ENCODE measurements at places on chromosomes 5 and 9. TPM values are rescaled to one million over a fixed set of nuclear protein-coding genes. Genes with fewer than 3 reads are reported as not detected.

GRCh38 chr9:9173264-9173663 lies 1373.7 kb upstream of the DMAC1 start:
- H3K27me3 ChIP-seq: no peaks in the 10 kb centered on the region
- no peak for DNase-seq
- H3K4me3 ChIP-seq: no peak overlapping the region
- H3K27ac ChIP-seq: no peak overlapping the region
- H3K36me3 ChIP-seq: no peaks in the 10 kb centered on the region

DNA sequence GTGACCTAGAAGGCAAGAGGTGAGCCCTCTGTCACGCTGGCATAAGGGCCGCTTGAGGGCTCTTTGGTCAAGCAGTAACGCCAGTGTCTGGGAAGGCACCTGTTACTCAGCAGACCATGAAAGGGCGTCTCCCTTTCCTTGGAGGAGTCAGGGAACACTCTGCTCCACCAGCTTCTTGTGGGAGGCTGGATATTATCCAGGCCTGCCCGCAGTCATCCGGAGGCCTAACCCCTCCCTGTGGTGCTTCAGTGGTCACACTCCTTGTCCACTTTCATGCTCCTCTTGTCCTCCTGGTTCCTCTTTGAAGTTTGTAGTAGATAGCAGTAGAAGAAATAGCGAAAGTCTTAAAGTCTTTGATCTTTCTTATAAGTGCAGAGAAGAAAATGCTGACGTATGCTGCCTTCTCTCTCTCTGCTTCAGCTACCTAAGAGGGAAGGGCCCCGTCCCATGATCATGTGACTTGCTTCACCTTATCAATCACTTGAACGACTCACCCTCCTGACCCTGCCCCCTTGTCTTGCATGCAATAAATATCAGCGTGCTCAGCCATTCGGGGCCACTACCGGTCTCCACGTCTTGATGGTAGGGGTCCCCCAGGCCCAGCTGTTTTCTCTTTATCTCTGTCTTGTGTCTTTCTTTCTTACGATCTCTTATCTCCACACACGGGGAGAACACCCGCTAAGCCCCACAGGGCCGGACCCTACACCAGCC lies 16.7 kb upstream of the SCGB3A1 start:
- no peaks in the 10 kb centered on the region for H3K27me3 ChIP-seq
- no peak for DNase-seq
- H3K4me1 ChIP-seq: no peaks in the 10 kb centered on the region
- no peak overlapping the region for H3K27ac ChIP-seq

DNA sequence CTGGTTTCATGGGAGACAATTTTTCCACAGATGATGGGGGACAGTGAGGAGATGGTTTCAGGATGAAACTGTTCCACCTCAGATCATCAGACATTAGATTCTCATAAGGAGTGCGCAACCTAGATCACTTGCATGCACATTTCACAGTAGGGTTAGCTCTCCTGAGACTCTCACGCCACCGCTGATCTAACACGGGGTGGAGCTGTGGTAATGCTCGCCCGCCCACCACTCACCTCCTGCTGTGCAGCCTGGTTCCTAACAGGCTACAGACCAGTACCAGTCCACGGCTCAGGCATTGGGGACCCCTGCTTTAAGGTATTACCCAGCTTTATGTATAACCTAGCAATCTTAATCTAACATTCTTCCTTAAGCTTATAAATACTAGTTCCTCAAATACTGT lies 35.6 kb downstream of the TTC39B start:
- H3K27me3 ChIP-seq: no peaks in the 10 kb centered on the region
- H3K4me1 ChIP-seq: peaks cover 5% of the 10 kb centered on the region
- DNase-seq: no peak

FOXD4L4 gene
- 0.13 TPM for total RNA-seq

LIFR gene
- total RNA-seq: 0.18 TPM

All from activated CD4-positive, alpha-beta memory T cell treated with anti-CD3 and anti-CD28 coated beads, Interleukin-2, amount 10 ng/mL, durations not matched to agents 7 days and 5 days (primary cell).